ENCODE measurements at places on chromosomes 16 and 17.
A peak's percentile ranks its signal among the peaks of the same experiment; 100 is the strongest.

DNA sequence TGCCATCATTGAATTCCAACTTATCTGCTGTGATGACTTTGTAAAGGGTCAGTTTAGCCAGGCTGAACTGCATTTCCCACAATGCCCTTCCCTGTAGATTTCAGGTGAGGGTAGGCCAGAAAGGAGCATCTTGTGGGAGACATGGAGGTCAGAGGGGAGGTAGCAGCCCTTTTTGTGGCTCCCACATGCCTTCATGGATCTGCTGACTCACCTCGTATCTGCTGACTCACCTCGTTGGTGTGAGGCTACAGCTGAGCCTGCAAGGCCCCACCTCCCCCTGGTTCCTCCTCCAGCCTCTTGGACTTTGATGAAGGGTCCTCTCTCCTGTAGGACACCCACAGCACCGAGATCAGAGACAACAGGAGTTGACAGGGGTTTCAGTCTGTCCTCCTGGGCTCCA lies 102.5 kb downstream of the SALL1 start:
- DNase-seq = no peak

GRCh38 chr17:850851-851763 lies 69.0 kb downstream of the MRM3 start:
- DNase-seq = no peak

DNA sequence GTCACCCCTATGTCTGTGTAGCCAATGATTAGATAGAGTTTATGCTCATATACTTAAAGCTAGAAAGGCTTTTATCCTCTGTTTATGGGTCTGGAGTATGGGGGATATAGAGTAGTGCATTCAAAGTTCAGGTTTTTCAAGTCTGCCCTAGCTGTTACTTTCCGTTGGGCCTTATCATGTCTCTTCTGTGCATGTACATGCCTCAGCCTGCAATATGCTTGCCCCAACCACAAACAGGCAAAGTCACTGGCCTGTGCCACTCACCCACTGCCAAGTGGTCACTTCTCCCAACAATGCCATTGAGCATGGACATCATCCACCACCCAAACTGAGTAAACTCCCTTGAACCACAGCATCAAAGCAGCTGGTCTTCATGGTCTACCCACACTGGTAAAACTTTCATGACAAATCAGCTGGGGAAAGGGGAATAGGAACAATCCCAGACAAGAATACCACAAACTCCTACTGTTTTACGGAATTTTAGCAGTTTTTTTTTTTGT lies 70.3 kb upstream of the C17orf78 start:
- DNase-seq = no peak

GRCh38 chr16:1772908-1773702 lies at the start of gene MRPS34:
Gene MRPS34 (minus strand): TSS chr16:1773134. CDS start chr16:1773119, 15 bp downstream.
- DNase-seq = peak; percentile 42

- no peak for DNase-seq
Observed at GRCh38 chr17:47145351-47145750, 43.7 kb downstream of the CDC27 start.

- no peak for DNase-seq
Observed at GRCh38 chr16:88596483-88596882, 26.3 kb downstream of the ZC3H18 start.

- no peak for DNase-seq
Observed at GRCh38 chr16:69830534-69831211, 68.5 kb downstream of the WWP2 start.

DNA sequence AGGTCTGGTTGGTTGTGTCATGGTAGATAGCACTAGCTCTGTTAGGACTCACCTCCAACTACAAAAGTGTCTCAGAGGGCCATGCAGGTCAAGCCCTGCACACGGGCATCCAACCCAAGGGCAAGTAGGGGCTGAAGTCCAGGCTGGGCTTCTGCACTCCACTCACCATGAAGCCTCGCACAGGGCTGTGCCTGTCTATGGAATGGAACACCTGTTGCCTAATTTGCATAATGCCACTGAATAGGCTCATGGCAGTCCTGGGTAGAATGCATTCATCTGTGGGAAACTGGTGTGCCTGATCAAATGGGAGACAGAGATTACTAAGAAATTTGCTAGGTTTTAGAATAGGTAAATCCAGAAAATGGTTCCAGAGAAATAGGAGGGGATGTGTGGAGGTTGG lies 8.0 kb upstream of the AKAP1 start:
- no peak for DNase-seq

DNA sequence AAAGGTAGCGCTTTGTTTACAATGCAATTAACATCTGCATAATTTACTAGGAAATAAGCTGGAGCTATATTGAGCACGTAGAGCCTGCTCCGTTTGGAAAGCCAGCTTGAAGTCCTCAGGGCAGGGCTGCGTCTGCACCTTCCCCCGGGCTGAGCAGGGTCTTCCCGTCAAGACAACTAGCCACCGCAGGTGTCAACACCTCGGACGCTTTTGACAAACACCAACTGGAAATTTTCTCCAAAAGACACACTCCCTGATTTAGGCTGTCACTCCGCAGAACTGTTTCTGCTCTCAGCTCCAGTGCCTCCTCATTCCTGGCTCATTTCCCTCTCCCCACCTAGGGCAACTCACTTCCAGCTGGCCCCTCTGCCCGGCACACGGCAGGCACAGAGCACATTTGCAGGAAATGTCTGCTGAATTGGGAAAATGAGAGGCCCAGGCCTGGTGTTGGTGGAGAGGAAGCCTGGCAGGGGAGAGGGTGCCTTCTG lies 170.3 kb downstream of the MAF start:
- DNase-seq = no peak

DNA sequence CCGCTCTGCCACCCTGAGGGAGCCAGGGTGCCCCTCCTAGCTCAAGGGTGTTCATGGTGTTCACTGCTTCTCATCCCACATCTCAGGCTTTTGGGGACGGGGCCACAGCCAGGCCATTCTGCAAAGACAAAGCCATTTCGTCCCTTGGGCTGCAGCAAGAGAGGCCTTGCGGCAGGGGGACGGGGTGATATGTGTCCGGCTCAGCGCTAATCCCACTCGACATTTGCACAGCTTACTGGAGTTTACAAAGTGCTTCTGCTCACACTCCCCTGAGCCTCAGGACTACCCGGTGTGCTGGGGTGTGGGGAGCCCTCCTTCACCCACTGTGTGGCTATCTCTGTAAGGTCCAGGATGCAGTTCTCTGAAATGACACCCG lies 84.3 kb downstream of the RTN4RL1 start:
- no peak for DNase-seq

- no peak for DNase-seq
Observed at GRCh38 chr16:49619811-49620157, 236.1 kb downstream of the ZNF423 start.

DNA sequence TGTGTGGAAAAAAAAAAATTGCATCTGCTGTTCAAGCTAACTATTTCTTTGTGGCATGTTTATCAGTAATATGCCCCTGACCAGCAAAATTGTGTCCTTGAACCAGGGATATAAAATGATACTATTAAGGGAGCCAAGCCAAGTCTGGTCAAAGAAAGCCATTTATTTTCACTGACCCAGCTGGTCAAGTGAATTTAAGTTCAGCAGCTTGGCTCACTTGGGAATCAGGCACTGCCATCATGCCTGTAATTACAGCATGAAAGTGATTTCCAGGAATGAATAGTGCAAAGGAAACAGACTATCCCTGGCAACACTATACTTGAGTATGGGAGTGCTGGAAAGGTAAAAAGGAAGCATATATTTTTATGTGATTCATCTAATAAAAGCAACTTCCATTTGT lies 934.6 kb upstream of the CDH8 start:
- DNase-seq = no peak

GRCh38 chr16:1980030-1980769 lies 1.1 kb downstream of the NOXO1 start:
- DNase-seq = no peak

- DNase-seq = peak; percentile 99
Observed at GRCh38 chr16:89395150-89396142, 94.9 kb downstream of the ANKRD11 start.

GRCh38 chr16:20676268-20676825 lies 21.1 kb downstream of the ACSM1 start:
- no peak for DNase-seq

- DNase-seq = peak; percentile 92
Observed at GRCh38 chr17:50201276-50201854, at the start of gene COL1A1. Gene COL1A1 (minus strand): TSS chr17:50201631. CDS start chr17:50201513, 118 bp downstream.

GRCh38 chr17:47244697-47245096 lies 8.9 kb upstream of the ITGB3 start:
- DNase-seq = no peak

DNA sequence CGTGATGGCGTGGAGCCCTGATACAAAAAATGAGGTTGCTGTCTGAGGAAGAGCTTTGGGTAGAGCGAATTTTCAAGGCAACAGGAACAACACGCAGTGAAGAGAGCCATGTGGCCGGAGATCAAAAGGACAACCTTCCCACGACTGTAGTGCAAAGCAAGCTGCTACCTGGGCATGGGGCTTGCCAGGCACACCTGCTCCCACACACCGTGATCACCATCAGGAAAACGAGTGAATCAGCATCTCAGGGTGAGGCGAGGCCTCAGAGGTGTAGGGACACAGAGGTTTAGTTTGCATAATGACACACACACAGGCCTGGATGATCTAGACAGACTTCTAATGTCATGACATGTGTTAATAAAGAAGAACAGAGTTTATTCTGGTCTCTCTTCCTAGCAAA lies 65.7 kb downstream of the PARN start:
- DNase-seq = no peak

DNA sequence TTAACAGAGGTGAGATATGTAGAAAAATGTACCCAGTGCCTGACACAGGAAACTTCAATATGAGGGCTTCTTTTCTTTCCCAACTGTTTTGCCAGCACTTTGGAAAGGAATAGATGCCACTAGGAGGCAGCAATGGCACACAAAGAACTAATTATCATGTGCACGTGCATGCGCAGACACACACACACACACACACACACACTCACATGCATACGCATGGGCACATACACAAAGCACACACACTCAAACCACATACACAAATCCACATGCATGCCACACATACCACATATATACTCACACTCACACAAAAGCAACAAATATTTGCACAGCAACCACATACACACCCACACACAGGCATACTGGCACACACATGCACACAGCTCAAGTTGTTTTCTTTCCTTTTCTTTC lies 8.8 kb upstream of the CEP112 start:
- peak; percentile 59 for DNase-seq

DNA sequence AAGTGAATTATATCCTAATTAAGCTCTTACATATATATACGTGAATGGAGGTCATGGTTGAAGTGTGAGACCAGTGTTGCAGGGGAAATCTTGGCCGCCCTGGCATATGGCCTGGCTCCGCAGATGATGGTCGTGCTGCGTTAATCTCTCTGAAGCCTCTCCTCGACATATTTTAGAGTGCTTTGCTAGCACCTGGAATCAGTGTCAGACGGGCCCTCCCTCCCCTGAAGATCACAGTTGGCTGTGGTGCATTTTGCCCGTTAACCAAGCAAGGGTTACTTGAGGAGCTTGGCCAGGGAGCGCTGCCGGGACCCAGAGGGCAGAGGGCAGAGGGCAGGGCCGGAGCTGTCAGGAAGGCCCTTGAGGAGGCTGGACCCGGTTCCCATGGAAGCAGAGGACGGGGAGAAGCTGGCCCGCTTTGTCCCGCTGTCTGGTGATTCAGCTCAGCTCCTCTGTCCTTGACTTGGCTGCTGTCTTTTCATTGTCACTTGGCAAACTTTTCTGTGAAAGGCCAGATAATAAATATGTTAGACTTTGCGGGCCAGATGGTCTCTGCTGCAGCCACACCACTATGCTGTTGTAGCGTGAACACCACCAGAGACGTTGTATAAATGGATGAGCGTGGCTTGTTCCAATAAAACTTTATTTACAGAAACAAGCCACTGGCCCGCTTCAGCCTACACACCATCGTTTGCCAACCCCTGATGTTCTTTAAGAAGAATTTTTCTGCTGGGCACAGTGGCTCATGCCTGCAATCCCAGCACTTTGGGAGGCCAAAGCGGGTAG lies 32.3 kb downstream of the CIBAR2 start:
- DNase-seq = no peak

DNA sequence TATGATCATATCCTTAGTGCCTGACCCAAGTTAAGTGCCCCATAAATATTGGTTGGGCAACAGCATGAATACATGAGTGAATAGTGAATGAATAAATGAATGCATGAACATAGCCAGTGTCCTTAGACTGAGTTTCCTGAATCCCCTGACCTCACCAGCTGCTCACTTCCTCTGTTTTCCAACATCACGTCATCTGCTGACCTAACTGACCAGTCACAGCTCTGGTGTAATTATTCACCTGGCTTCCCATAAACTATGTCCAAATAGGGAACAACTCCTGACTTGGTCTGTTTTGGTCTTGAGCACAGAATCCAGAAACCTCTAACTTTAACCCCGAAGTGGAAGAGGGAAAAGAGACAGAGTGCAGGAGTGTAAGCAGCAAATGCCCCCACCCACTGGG lies 83.4 kb downstream of the ASIC2 start:
- DNase-seq = no peak

- DNase-seq = no peak
Observed at GRCh38 chr16:82796047-82796446, 169.3 kb downstream of the CDH13 start.

DNA sequence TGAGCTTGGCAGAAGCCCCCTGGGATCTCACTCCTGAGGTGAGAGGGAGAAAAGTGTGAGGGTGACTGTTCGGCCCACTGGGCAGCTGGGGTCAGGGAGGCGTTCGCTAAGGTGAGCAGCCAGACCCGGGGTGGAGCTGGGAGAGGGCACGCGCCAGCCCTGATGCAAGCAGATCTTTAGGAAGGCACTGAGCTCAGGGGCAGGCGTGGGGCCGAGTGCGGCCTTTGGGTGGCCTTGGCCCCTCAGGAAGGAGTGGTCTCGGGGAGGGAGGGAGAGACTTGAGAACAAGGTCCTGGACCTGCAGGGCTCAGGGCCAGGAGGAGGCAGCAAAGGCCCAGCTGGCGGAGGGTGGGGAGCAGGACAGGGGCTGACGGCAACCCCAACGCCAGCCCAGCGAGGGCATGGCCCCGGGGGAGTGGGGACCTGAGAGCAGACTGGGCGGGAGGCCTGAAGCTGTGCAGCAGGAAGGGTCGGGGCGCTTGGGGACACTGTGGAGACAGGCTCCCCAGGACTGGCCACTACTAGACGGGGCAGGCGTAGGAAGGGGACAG lies 14.5 kb upstream of the WDR45B start:
- DNase-seq = no peak

DNA sequence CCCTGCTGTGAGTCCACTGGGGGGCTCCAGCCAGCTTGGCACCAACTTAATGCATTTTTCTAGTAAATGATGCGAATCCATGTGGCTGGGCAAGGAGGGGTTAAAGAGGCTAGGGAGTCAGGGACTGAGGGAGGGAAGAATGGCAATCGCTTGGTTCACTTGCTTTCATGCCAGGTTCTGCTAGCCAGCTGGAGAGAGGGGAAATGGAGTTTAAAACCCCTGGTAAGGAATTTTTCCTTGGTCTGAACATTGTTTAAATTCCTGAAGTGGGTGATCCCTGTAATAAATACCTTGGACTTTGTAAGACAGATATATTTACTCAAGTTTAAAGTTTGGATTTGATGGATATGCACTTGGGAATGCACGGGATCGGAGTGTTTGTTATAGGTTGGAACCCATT lies 22.8 kb downstream of the ANKFN1 start:
- DNase-seq = no peak

Measured in AG09319 (cell line).